ENCODE measurements at places on chromosomes 13 and 19.

- DNase-seq, result no peak
Measured at GRCh38 chr13:86581706-86582105, 782.5 kb upstream of the SLITRK6 start.

- DNase-seq, result no peak
Measured at GRCh38 chr13:107867701-107868661, 347.4 kb downstream of the LIG4 start.

DNA sequence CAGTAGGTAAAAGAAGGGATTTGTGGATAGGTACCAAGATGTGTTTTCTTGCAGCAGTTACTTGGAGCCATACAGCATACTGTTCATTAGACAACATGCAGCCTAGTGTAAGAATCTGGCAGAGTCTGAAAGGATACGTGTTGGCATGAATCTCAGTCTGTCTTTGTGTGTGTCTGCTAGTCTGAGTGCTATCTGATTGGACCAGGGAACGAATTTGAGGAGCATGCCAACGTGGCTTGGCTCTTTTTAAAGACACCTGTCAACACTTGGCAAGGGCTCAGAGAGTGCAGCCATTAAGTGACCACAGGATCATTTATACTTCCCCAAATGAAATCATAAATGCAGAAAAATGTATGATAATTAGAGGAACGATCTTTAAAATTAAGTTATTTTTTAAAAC, 27.6 kb upstream of the ATXN8OS start:
- no peak for DNase-seq

- peak; percentile 66 for DNase-seq
Measured at GRCh38 chr13:45847554-45848224, 3.9 kb downstream of the SIAH3 start.

DNA sequence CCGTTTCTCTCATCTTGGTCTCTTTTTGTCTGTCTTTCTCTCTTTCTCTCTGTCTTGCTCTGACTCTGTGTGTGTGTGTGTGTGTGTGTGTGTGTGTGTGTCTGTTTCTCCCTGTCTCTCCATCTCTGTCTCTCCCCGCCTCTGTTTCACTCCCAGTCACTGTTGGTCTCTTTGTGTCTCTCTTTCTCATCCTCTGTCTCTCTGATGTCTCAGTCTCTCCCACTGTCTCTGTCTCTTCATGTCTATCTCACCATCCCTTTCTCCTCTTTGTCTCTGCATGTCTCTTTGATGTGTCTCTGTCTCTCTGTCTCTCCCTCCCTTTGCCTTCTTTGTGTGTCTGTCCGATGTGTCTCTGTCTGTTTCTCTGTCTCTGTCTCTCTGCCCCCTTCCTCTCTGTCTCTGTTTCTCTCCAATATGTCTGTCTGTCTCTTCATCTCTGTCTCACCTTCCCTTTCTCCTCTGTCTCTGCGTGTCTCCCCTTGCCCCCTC, 2.5 kb downstream of the NFIC start:
- no peak for DNase-seq

- no peak for DNase-seq
Measured at GRCh38 chr13:49042476-49042875, 66.8 kb downstream of the FNDC3A start.

- no peak for DNase-seq
Measured at GRCh38 chr13:31556376-31556775, 182.9 kb upstream of the RXFP2 start.

GRCh38 chr19:49328741-49329140, 3.8 kb upstream of the SLC6A16 start:
- DNase-seq, result no peak

GRCh38 chr13:99078017-99078771, 100.3 kb upstream of the DOCK9 start:
- DNase-seq, result peak; percentile 7

GRCh38 chr13:72781451-72782439, at the start of the genes DIS3 and PIBF1:
TSS of gene DIS3 (minus strand) at chr13:72781900. CDS start at chr13:72781832, 68 bp downstream.
TSS of gene PIBF1 (plus strand) at chr13:72782133. CDS start at chr13:72783470, 1,337 bp downstream.
- DNase-seq, result peak; percentile 96

DNA sequence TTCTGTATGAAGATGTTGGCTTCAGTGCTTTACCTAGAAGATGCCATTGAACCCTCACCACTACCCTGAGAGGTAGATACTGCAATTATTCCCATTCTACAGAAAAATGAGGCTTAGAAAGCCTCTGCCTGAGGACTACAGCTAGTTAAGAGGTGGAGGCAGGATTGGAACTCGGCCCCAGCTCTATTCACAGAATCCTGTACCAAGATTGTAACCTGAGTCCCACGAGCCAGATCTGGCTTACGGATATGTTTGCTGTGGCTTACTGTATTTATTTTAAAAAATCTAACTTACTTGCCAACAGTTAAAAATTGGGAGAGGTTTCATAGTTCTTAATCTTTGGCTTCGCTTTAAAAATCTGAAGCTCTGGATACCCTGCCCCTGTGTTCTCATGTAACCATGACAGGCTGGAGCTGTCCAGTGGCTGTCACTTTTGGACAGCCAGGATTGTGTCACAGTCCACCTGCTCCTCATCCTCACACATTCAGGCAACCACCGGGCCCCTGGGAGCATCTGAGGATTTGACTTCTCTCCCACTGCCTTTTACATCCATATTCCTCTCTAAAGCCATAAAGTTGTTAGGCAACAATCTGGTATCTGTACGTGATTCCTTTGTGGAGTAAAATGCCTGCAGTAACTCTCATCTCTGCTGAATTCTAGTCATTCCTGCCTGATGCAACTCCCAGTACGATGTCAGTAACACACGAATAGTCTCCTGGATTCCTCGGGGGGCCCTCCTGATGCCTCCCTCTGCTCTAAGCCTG, 160.8 kb upstream of the SERP2 start:
- DNase-seq, result no peak

DNA sequence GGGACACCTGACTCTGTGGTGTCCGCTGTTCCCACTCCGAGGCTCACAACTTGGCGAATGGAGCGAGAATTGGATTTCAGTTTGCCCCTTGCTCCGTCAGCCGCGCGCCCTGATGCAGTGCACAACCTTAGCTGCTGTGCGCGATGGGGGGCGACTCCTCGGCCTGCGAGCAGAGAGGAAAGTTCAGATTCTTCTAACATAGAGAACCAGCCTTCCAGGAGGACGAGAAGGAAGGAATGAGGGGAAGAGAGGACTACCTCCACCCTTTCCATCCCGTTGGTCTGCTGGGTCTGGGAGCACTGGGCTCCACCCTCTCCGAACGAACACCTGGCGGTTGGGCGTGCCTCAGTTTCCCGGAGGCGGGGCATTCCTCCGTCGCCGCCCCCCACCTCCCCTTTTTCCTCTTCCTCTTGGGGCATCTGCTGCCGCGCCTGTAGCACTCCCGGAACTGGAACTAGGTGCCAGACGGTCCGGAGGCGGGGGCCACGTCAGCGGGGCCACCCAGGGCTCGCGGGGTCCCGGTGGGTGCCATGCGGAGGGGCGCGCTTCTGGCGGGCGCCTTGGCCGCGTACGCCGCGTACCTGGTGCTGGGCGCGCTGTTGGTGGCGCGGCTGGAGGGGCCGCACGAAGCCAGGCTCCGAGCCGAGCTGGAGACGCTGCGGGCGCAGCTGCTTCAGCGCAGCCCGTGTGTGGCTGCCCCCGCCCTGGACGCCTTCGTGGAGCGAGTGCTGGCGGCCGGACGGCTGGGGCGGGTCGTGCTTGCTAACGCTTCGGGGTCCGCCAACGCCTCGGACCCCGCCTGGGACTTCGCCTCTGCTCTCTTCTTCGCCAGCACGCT, at the start of gene KCNK6:
Gene KCNK6, plus strand, starts transcription at position 425 of the 838 bp plus-strand sequence. Its CDS starts 106 bp downstream, at position 531.
- DNase-seq, result peak; percentile 25

DNA sequence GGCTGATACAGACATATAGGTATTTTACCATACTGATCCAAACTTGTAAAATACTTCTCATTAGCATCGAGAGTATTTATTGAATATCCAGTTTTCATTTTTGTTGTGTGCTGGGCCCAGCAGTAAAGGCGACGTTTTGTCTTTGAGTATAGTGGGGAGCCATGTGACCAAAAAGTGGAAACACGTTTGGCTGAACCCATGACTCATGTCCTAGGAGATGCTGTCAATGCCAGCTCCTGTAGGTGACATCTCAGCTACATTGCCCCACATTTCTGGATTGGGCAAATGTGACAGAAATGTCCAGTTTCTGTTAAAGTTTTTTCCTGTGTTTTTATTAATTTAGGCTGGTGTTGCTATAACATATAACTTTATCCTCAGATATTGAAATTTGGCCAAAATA, 26.1 kb upstream of the GTF3A start:
- DNase-seq, result no peak

DNA sequence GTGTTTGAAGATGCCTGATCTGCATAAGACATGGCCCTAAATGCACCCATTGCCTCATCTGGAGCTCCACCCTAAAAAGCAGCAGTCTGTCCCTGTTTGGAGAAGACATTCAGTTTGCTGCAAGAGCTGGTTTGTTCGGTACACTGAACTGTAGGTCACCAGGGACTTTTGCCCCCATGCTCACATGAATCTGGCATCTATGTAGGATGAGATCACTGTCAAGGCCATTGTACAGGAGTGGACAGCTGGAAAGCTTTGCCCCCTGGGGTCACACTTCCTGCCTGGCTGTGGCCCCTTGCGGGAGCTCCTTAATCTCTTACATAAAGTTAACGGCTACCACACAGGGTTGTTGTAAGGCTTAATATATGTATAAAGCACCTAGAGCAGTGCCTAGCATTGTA, 73.0 kb downstream of the IPO5 start:
- DNase-seq, result no peak

GRCh38 chr13:66218583-66218982, 1011.6 kb downstream of the PCDH9 start:
- no peak for DNase-seq

GRCh38 chr13:40275636-40276035, 390.8 kb downstream of the FOXO1 start:
- no peak for DNase-seq

- no peak for DNase-seq
Measured at GRCh38 chr19:3458229-3459088, 21.9 kb downstream of the SMIM24 start.

DNA sequence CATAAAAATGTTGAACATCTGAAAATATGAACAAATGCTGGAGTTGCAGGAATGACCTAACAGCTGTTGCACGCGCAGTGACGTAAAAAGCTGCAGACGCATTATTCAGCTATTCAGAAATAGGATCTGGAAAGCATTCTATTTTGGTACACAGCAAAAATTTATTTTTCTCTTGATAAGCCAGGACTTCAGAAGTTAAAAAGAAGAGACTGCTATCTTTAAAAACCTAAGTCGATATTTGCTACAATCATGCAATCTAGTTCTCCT, 36.9 kb upstream of the STARD13 start:
- DNase-seq, result no peak

GRCh38 chr13:73215823-73216222, 157.0 kb downstream of the KLF5 start:
- no peak for DNase-seq

- no peak for DNase-seq
Measured at GRCh38 chr13:74040200-74040599, 94.0 kb downstream of the KLF12 start.

- no peak for DNase-seq
Measured at GRCh38 chr13:67090856-67091255, 139.3 kb downstream of the PCDH9 start.

GRCh38 chr19:4933528-4933927, 24.2 kb downstream of the UHRF1 start:
- DNase-seq, result no peak

DNA sequence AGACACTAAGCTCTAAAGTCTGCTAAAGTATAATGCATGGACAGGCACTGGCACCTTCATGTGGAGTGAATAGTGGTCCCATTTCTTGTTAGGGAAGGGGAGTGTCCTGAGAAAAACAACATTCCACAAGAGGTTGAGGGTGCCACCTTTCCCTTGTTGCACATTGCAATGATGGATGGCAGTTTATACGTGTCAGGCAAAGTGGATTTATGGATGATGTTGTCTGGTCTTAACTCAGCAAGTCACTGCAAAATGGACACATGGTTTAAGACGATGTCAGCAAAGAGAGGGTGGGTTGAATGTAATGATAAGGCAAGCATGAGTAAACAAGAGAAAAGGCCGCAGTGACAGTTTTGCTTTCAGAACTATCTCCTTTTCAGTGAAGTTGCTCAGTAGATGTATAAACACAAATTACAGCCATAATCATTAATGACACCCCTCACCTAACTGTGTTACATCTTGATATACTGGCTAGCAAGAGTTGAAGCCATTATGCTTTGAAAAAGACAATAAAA, 19.6 kb upstream of the CBY2 start:
- no peak for DNase-seq

DNA sequence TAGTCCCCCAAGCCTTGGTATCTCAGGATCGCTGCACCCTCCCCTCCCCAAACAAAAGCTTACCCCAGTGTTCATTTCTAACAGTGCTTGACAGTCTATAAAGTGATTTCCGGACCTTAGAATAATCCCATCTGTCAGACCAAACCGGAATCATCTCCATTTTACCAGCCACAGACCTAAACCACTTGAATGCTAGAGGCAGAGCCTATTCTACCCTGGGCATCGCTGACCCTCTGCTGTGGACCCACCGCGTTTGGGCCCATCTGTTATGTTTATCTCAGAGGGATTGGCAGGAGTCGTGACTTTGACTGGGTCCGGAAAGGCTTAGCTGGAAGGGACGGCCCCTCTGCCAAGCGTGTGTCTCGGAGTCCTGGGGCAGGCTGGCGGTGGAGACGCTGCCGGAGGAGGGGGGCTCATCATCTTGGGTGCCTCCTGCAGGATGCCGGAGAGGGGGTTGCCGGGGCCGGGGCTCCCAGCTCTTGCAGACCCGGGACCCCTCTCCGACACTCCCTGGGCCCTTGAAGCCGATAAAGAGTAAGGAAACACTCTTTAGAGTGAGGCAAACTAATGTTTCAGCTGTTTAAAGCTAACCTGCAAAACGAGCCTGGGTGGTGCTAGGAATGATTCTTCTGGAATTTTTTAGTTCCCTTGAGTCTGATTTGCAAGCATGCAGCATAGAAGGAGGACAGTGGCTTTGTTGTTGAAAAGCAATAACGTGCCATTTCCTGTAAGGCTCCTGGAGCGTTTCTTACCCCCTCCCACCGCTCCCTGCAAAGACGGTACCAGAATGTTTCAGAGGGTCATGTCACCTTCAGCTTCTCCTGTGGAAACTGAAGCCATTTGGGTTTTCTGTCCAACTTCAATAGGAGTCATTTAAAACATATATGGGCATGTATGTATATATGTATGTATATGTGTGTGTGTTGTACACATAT, 1.3 kb downstream of the SLC25A42 start:
- DNase-seq, result peak; percentile 21
